Activated T-helper 2 cell treated with anti-CD3 and anti-CD28 coated beads, Interferon-gamma antibody, Interleukin-2, Interleukin-4, amounts not matched to agents 10 μg/mL and 5 μg/mL and 100 μg/mL, durations not matched to agents 14 hours and 24 hours and 36 hours (primary cell): ENCODE measurements at places on chromosomes 13 and 19.

DNA sequence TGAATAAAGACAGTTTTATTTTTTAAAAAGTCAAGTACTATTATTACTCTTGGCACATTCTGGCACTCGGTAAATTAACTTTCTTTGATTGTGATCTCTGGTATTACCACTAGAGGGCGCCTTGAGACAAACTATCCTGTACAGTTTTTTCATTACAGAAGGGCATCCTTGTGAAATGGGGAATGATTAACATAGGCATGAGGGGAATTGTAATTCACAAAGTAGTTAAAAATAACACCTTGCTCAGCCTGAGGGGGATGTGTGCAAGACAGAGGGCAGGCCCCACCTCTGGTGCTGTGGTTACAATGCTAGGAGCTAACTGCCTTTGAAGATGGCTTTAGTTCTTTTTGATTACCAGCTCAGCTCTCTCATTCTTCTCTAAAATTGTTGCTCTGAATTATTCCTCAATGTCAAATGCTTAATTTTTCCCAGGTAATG lies 24.2 kb upstream of the C1QTNF9B start:
- no peaks in the 10 kb centered on the region for H3K4me1 ChIP-seq
- H3K4me3 ChIP-seq = no peak overlapping the region
- DNase-seq = no peak
- peaks cover 54% of the 10 kb centered on the region for H3K27me3 ChIP-seq
- H3K27ac ChIP-seq = no peak overlapping the region
- no peaks in the 10 kb centered on the region for H3K36me3 ChIP-seq

DNA sequence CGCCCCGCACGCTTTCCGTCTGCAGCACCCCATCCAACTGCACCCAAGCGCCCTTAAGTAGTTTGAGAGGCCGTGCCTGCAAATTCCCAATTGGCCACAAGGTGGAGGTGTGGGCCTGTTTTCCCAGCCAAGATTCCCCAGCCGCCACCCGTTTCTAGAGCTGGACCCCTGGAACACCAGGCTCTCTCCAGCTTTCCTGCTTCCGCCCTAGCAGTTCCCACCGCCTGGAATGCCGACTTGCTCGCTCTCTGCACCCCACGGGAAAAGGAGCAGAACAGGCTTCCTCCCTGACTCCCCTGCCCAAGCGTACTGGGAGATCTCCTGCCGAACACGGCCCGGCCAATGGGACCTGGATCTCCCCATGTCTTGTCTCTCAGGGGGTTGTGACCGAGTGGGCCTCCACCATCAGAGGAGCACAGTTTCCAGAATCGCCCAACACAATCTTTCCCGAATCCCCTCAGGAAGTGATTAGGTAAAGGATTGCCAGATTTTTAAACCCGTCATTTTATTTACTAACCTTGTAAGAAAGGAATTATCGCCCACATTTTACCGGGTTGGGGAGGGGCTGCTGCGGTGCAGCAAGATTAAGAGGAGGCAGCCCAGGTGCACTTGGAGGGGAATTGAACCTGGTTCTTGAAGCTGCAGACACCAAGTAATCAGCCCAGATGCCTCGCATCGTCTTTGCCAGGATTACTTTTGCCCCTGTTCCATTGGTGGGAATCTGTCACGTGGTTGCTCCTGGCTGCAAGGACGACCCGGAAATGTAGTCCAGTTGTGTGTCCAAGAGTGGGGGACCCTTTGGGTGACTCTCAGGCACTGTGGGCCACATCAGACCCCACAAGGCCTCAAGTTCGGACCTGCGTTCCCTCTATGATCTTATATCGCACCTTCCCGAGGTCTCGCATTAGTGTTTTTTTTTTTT lies 3.5 kb upstream of the NAPSA start:
- H3K4me1 ChIP-seq = peaks cover 27% of the 10 kb centered on the region
- H3K27ac ChIP-seq = peak overlapping the region; percentile 83
- H3K27me3 ChIP-seq = no peaks in the 10 kb centered on the region

- DNase-seq = no peak
- H3K27me3 ChIP-seq = peaks cover 20% of the 10 kb centered on the region
- H3K27ac ChIP-seq = no peak overlapping the region
These were observed 177.1 kb downstream of the RBM26 start for GRCh38 chr13:79228972-79229371.

DNA sequence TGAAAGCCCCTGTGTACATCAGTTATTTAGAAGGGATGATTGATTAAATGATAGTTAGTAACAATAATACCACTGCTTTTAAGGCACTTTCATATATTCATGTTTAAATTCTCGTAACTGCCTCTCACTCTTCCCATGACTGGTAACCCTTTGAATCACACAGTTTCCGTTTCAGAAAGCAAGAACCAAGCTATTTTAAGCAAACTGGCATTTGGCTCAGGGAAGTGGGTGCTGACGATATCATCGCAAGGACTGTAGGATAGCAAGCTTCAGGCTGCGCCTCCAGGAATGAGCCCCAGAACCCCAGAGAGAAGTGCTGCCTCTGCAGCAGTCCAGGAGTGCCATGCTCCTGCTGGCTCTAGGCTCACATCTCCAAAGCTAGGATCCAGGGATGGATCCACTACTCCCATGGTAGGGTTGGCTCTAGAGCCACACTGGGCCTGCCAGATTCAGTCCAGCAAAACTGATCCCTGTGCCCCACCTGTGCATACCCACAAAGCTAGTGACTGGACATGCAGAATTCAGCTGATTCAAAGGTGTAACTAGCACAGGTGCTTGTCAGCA lies 313.5 kb downstream of the SLC7A1 start:
- no peaks in the 10 kb centered on the region for H3K36me3 ChIP-seq
- DNase-seq = no peak
- no peak overlapping the region for H3K27ac ChIP-seq
- H3K4me3 ChIP-seq = no peak overlapping the region
- H3K27me3 ChIP-seq = no peaks in the 10 kb centered on the region

DNA sequence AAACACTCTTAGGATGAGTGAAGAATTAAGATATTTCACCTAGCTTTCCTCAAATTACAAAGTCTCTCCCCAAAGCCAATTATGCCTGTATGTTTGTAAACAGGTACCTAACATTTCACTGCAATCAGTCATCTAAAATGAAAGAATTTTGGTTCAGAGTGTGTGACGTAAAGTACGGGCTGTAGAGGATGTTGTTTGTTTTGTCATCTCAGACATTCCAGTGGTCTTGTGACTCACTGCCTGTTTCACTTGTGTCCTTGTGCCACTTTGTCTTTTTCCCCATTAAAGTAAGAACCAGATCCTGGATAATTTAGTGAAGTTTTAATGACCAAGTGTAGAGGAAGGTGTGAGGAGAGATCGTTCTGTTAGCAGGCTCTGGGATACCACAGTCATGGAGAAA lies 28.6 kb upstream of the EID2 start:
- DNase-seq = no peak
- no peak overlapping the region for H3K27ac ChIP-seq
- no peak overlapping the region for H3K4me3 ChIP-seq
- H3K27me3 ChIP-seq = peaks cover 11% of the 10 kb centered on the region

GRCh38 chr13:93420887-93421286 lies 194.3 kb downstream of the GPC6 start:
- no peaks in the 10 kb centered on the region for H3K36me3 ChIP-seq
- no peak for DNase-seq
- H3K4me3 ChIP-seq = no peak overlapping the region
- H3K27ac ChIP-seq = no peak overlapping the region
- H3K27me3 ChIP-seq = no peaks in the 10 kb centered on the region
- no peaks in the 10 kb centered on the region for H3K4me1 ChIP-seq

GRCh38 chr13:38308736-38309135 lies 40.9 kb upstream of the UFM1 start:
- H3K4me3 ChIP-seq = no peak overlapping the region
- DNase-seq = no peak
- H3K27ac ChIP-seq = no peak overlapping the region
- H3K27me3 ChIP-seq = no peaks in the 10 kb centered on the region

GRCh38 chr13:98581971-98582702 lies 5.2 kb upstream of the STK24 start:
- no peak overlapping the region for H3K27ac ChIP-seq
- H3K4me1 ChIP-seq = peaks cover 27% of the 10 kb centered on the region
- no peak overlapping the region for H3K4me3 ChIP-seq
- no peak for DNase-seq

DNA sequence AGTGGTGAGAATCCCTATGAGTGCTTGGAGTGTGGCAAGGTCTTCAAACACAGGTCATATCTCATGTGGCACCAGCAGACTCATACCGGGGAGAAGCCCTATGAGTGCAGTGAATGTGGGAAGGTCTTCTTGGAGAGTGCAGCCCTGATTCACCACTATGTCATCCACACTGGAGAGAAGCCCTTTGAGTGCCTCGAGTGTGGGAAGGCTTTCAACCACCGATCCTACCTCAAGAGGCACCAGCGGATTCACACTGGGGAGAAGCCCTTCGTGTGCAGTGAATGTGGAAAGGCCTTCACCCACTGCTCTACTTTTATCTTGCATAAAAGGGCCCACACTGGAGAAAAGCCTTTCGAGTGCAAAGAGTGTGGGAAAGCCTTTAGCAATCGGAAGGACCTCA lies 18.7 kb upstream of the AURKC start:
- no peaks in the 10 kb centered on the region for H3K27me3 ChIP-seq
- no peaks in the 10 kb centered on the region for H3K4me1 ChIP-seq
- H3K4me3 ChIP-seq = no peak overlapping the region
- DNase-seq = no peak

DNA sequence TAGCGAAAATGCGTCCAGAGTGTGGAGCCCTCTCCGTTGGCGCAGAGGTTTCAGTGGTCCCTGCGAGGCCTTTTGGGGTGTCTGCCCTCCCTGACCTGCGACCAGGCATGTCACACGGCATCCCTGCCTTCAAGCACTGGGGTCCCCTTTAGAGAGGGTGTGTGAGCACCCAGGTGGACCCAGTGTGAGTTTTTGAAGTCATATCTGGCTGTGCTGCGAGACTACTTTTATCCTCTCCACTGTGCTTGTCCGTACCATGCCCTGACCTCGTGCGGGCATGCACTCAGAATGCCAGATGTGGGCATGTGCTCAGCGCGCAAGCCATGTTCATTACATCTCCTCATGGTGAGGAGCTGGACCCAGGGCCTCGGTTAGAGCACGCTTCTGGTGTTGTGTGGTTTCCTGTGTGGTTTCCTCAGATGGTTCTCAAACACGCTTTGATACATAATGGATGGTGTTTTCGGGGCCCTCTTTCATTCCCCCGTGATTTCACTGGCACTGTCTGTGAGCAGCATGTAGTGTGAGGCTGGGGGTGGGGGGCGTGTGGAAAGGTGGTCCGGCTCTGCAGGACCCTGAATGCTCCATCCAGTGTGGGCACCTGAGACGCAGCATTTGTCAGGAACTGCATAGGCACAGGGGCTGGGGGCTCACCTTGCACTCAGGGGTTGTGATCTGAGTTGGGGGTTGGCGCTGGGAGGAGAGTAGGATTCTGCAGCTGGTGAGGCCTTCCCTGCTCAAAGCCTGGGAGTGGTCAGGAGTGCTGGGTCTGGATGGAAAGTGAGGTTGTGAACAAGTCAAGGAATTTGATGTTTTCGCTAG lies 2.3 kb downstream of the TFDP1 start:
- peak overlapping the region; percentile 88 for H3K4me3 ChIP-seq
- DNase-seq = no peak
- H3K27ac ChIP-seq = peak overlapping the region; percentile 46
- no peaks in the 10 kb centered on the region for H3K27me3 ChIP-seq
- H3K36me3 ChIP-seq = peaks cover 53% of the 10 kb centered on the region

DNA sequence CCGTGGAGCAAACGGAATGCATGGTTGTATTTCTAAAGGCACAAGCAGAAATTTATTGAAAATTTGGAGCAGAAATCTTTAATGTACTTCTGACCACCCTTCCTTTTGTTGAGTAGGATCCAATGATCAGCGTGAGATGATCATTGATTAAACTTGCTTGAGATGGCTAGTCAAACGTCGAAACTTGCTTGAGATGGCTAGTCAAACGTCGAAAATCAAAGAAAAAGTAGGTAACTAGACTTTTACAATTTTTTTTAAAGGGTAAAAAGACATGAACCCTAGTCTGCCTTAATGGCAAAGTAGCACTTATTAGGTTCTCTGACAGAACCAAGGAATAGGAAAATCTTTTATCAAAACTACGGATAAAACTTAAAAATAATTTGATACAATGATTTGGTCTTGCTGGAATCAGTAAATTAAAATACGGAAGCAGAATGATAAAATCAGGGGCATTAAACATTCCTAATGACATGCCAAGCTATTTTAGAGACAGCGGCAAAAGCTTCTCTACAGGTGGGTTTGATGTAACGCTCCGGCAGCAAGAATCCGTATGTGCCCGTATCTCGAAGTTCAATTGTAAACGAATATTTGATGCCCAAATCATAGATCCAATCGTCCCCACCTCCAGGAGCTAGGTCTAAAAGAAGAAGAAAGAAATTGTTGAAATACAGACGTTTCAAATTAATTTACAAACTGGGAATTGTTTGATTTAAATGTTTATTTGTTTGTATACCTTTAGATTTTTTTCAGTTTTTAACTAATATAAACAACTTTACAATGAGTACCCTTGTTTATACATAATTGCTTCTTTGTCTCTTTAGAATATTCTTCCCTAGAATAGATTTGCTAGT lies 841 bp upstream of the ZC3H13 start:
- H3K4me1 ChIP-seq = peaks cover 21% of the 10 kb centered on the region
- peaks cover 3% of the 10 kb centered on the region for H3K36me3 ChIP-seq
- peak overlapping the region; percentile 95 for H3K4me3 ChIP-seq
- peaks cover 16% of the 10 kb centered on the region for H3K27me3 ChIP-seq
- no peak for DNase-seq

DNA sequence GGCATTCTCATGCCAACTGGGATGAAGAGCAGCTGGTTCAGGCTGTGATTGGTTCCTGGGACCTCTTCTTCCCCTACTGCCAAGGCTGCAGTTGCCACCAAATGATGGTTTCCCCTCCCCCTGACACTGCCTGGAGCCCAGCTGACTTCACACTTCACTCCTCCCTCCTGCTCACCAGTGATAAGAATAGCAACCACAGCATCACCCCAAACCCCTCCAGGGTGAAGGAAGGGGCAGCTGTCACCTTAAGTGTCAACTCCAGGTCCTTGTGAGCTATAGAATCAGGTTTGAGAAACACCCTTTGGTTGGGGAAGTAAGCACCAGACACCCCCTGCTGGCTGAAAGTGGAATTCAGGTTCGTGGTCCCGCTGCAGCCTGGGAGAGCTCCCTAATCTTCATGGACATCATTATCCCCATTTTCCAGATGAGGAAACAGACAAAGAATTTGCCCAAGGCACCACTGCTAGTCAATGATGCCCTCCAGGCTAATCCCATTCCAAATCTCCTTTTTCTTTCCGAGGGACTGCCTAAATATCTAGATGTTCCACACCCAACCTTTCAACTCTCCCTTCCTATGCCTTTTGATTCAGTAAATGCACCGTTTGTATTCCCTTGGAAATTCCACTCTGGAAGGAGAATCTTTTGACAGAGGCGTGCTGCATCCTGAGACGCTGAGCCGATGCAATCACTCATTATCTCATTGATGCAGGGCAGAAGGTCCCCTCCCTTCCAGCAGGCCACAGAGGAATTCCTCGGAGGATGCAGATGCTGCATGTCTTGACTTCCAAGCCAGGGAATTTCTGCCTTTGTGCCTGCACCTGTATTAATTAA lies 50.6 kb upstream of the UQCRFS1 start:
- no peaks in the 10 kb centered on the region for H3K4me1 ChIP-seq
- H3K27me3 ChIP-seq = no peaks in the 10 kb centered on the region
- H3K4me3 ChIP-seq = no peak overlapping the region
- peak; percentile 29 for DNase-seq
- no peaks in the 10 kb centered on the region for H3K36me3 ChIP-seq
- no peak overlapping the region for H3K27ac ChIP-seq

- H3K27ac ChIP-seq = no peak overlapping the region
- no peak overlapping the region for H3K4me3 ChIP-seq
- no peak for DNase-seq
These were observed 237.0 kb downstream of the LACC1 start for GRCh38 chr13:44116562-44117332.

GRCh38 chr13:67299072-67299635 lies 69.0 kb upstream of the PCDH9 start:
- no peaks in the 10 kb centered on the region for H3K4me1 ChIP-seq
- no peak overlapping the region for H3K4me3 ChIP-seq
- H3K27me3 ChIP-seq = no peaks in the 10 kb centered on the region
- H3K27ac ChIP-seq = no peak overlapping the region
- DNase-seq = no peak
- no peaks in the 10 kb centered on the region for H3K36me3 ChIP-seq
